NCI-H524 treated with DMSO at 0.1 percent for 48 hours (cell line): ENCODE measurements at places on chromosomes 13 and 19.

DNA sequence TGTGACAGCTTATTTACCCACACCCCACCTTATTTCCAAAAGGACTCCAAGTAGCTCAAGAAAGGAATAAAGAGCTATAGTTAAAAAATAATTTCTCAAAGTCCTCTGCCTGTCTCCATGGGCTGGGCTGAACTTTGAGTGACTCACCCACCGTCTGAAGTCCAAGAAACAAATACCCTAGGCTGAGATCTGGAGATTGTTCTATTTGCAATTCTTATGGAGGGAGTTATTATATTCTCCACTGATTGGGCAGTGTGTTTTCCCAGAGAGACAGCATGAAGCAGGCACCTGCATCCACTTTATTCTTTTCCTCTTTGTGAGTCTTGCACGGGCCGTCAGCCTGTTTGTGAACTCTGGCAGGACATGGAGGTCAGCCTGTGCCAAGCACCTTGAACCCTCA lies 63.2 kb downstream of the SHISA2 start:
- no peak for DNase-seq

- no peak for DNase-seq
Observed at GRCh38 chr13:63307228-63307627, 1891.6 kb upstream of the PCDH20 start.

DNA sequence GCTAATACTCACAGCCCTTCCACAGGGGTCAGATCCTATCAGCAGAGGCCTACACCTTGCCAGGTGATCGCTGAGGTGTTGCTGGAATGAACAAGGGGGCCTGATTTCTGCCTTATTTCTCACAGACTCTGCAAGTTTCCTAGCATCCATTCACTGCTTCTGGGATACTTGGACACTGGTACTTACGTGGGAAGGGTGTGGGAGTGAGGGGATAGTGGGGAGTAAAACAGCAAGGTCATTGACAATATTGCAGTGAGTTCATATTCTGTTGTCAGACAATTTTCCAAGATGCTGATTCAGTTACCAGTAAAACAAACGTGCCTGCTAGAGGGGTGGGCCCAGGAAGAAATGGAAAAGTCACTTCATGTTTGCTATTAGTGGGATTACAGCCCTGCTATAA lies 276.5 kb downstream of the SHISA2 start:
- no peak for DNase-seq

GRCh38 chr19:12202250-12202649 lies 39.4 kb downstream of the ZNF136 start:
- no peak for DNase-seq

DNA sequence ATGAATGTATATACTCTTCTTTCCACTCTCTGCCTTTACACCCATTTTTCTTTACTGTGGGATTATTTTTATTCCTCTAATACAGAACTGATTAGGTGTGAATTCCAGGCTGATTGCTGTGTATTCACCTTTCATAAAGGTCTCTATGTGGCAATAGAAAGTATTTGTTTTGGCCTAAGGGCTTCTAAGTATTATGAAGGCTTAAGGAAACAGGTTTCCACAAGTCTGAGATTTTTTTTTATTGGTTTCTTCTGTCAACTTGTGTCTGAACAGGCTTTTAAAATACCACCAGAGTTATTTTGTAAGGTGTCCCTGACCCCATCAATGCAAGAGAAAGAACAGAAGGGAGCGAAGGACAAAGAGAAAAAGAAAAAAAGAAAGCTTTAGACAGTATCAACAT lies 1102.0 kb upstream of the SPRY2 start:
- DNase-seq = no peak

GRCh38 chr13:79686441-79686840 lies 205.5 kb downstream of the NDFIP2 start:
- DNase-seq = no peak

GRCh38 chr19:9060564-9061340 lies 26.1 kb upstream of the OR1M1 start:
- no peak for DNase-seq

GRCh38 chr13:50192272-50192813 lies 177.1 kb downstream of the KCNRG start:
- DNase-seq = no peak

DNA sequence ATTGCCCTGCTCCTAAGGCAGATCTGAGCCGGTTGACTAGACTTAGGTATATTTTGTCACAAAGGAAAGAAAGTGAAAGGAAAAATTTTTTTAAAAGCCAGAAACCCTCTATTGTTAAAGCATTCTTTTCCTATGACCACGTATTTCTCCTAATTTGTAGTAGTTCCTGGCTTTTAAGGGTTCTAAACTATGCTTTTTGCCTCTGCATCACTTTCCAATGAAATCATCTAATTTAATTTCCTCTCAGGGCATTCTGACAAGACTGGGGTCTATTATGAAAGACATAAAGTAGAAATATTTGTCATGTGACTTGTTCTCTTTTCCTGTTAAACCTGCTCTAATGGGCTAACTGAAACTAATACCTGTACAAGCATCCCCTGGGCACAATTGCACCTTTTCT lies 233.0 kb upstream of the PRR20A start:
- DNase-seq = no peak

GRCh38 chr19:2441096-2441752 lies 13.8 kb upstream of the TIMM13 start:
- no peak for DNase-seq

DNA sequence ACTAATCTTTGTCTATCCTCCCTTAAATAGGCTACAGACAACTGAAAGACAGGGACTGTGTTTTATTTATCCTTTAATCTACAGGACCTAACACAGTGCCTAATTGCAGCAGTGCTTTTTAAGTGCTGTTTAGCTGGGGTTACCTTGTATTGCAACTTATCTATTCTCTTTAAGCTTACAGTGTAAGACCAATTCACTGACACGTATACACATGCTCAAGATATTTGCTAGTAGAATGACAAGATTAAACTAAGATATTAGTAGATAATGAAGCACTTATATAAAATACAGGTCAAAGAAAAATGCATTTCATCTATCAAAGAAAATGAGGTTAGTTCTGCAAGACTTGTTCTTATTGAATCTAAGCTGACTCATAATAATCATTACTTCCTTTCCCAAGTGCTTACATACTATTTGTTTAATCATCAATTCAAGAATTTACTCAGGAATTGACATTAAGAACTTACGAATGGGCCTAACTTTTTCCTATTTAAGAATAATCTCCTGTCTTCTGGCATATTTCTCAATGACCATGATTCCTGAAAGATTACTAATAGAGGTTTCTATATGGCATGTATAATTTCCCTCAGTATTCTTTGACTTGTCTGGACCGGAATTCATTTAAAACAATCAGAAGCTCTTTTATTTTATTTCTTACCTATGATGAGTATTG lies 75.8 kb upstream of the MAB21L1 start:
- DNase-seq = no peak

DNA sequence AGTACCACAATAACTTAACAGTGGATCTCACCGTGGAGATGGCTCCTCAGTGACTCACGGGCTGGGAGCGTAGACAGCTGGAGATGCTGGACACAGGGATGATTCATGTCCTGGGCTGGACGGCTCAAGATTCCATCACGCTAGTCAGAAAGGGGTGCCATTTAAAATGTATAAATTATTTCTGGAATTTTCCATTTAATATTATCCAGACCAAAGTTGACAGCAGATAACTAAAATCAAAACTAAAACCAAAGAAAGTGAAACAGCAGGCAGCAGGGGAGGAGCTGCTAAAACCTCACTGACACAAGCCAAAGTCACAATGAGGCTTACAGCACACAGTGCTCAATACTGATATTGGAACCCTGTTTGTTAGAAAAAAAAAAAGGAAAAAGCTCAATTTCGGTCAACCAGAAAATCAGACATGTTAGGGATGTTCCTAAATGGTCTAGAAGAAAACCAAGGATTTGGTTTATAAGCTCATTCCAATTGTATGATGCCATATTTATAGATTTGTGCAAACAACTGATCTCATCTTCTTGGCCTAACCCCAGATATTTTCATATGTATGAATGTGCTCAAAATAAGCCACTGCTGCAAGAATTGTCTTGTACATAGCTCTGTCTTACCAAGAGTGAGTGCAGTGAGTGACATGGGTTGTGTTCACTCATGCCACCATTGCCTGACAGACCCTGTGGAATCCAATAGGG lies 111.8 kb downstream of the SACS start:
- no peak for DNase-seq

DNA sequence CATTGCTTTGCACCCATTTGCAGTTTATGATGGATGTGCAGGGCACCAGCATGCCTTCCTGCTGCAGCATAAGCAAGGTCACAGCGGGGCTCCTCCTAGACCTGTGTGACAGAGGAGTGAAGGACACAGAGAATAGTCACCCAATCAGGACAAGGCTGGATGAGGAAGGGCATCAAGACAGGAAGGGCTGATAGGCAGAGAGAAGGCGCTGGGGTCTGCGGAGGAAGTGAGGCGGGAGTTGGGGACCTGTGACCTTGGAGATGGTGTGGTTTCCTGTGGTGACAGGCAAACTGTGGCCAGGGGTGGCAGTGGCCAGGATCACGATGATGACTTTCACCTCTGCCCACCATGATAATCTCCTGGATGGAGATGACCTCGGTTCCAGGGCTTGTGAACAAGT lies 16.4 kb upstream of the KCTD15 start:
- no peak for DNase-seq

DNA sequence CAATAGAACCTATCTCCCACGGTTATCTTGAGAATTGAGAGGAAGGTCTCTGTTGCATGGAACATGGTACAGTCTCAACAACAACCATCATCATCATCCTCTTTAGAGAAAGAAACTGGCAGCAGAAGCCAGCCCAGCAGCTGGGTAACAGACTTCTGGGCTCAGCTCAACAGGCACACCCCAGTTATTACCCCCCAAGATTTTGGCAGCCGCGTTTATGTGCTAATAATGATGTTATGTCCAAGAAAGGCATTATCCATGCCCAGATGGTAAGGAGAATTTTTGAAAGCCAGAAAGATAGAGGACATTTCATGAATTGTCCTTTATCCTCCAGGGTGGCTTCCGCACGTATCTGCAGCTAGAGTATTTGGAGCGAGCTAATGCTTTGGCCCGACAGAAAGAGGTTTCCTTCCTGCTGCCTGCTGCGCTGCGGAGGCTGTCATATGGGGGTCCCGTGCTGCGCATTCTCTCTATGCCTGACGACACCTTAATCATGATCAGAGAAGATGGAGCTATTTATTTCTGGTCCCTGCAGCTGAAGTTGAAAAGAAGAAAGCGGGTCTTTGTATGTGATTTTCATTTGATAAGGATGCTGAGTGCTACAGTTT lies 89.9 kb downstream of the TEX26 start:
- no peak for DNase-seq

DNA sequence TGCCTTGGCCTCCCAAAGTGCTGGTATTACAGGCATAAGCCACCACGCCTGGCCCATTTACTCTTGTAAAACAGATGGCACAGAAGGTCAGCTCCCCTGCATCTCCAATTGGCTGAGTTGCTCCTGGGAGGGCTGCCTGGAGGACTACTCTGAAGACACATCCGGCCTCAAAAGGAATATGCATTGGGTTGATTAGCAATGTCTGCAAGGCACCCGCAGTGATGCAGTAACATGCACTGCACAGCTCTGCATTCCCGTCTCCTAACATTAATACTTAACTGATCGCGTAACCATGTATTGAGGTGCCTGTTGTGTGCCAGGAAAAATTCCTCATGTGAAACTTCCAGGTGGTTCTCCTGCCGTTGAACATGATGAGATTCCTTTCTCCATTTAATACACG lies 5.0 kb downstream of the ELAVL3 start:
- DNase-seq = no peak

GRCh38 chr13:113904411-113904810 lies 40.5 kb upstream of the GAS6 start:
- DNase-seq = no peak

DNA sequence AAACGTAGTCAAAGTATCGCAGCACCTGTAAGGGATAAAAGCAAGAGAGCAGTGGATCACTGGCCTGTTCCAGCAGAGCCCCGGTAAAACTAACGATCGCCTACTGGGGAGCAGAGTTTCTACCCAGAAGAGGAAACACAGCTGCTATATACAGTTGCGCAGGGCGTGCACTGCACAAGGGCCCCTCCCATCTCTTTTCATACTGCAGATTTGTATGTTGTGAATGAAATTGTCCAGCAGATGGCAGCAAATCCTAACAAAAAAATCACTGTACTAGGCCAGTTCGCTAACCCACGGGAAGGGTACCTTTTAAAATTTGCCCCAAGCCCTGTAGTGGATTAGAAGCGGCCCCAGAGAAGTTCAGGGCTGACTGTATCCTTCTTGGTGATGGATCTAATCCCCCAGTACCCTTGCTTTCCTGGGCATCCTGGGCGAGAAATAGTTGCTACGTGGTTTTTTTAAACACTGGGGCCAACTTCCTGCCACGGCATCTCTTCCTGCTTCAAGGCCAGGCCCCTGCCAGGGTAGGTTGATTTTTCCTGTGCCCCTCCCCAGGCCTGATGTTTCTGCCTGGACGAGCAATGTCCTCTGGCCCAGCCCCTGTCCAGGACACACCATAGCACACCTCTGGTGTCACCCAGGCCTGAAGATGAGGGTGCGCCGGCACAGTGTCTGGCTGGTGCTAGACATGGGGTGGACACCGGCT lies 127.0 kb downstream of the IER2 start:
- no peak for DNase-seq

DNA sequence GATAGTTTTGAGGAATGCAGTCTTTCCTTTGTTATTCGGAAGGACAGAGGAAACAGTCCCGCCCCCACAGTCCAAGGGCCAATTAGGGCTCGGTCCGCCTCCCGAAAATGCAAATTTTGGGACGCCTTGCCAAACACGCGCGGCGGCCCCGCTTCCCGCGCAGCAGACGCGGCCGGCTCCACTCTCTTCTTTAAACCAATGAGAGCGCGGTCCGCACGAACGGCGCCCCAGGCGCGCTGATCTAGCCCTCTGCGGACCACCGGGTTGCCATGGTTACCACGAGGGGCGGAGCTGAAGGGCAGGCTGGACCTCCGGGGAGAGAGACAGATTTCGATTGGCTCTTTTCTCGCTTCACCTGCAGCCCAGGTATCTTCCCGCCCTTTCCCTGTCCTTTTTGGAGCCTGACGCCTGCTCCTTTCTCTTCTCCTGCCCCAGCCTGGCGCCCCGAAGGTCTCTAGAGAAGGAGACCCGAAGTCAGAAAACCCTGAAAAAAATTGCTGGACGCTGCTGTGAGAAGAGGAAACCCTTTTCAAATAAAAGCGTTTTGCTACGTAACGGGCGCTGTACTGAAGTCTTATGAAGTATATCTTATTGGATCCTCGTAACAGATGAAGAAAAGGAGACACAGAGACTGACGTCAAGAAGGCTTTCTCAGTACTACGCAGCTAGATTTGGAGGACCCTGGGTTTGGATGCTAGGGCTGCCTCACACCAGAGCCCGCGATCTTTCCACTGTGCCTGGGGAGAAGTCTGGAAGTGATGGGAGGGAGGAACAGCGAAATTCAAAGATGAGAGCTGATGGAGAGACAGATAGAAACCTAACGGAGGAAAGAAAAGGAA lies 2.0 kb downstream of the PTH2 start:
- DNase-seq = peak; percentile 60

- DNase-seq = no peak
Observed at GRCh38 chr13:60976367-60976766, 439.3 kb downstream of the PCDH20 start.

- DNase-seq = no peak
Observed at GRCh38 chr13:97534540-97534939, 100.6 kb downstream of the RAP2A start.

GRCh38 chr13:40317980-40318327 lies 348.5 kb downstream of the FOXO1 start:
- no peak for DNase-seq

GRCh38 chr13:76043874-76044273 lies 407.7 kb downstream of the LMO7 start:
- DNase-seq = no peak
